ENCODE measurements at places on chromosomes 12 and 14.
A peak's percentile ranks its signal among the peaks of the same experiment; 100 is the strongest.

DNA sequence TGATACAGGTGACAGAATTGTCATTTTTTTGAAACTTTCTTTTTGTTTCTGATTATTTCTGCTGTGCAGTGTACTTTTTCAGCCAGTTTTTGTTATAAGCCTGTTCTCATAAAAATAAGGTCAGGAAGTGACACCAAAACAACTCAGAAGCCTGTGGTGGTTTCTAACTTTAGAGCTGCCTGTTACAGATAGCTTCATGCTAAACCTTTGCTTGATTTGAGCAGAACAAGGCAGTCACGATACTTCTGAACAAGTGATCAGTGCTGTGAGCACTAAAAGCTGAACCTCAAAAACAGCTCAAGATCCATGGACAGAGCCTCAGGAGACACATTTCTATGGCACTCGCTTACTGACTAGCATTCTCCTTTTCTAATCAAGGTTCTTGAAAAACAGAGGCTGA, 82.0 kb downstream of the PRKCH start:
- no peak for DNase-seq

GRCh38 chr12:71626098-71626497, 37.5 kb downstream of the ZFC3H1 start:
- DNase-seq = no peak

DNA sequence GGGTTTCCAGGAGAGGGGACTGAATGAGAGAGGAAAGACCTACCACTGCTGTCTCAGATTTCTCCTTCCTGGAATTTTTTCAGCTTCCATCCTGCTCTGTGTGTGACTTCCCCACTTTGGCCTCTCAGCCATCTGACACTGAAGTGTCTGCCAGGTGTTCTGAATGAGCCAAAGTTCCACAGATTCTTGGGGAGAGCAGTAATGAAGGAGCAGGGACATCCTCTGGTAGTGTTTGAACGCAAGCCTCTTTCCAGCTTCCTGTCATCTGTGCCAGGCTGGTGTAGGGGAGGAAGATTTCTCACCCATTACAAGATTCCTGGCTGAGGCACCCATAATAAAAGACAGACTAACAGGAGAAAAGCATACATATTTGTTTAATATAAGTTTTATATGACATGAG, 141.7 kb upstream of the NRXN3 start:
- no peak for DNase-seq

DNA sequence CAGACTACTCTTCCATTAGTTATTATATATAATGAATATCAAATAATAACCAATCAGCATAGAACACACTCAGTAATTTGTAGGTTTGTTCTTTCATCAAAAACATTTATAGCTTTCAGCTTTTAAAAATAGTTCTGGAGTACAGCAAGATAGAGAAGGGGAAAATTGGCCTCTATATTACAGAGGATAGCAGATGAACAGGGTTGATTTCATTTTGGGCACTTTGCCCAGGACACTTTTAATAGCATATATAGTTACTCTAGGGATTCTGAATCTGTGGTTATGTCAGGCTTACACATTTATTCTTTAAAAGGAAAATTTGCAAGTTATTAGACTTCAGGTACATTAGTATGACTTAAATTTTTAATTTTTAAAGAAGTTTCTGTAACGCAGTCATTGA, 52.6 kb downstream of the IFT81 start:
- DNase-seq = no peak

GRCh38 chr12:21962236-21962635, 21.0 kb upstream of the ABCC9 start:
- DNase-seq = no peak

GRCh38 chr12:45431126-45431525, 215.2 kb downstream of the ANO6 start:
- DNase-seq = no peak

- no peak for DNase-seq
Measured at GRCh38 chr14:73467800-73468199, 9.5 kb upstream of the NUMB start.

GRCh38 chr12:58323676-58324075, 382.3 kb downstream of the ATP23 start:
- no peak for DNase-seq

- DNase-seq = no peak
Measured at GRCh38 chr14:69266572-69267345, 6.8 kb downstream of the GALNT16 start.

GRCh38 chr14:33210311-33210710, 271.6 kb downstream of the NPAS3 start:
- DNase-seq = no peak

DNA sequence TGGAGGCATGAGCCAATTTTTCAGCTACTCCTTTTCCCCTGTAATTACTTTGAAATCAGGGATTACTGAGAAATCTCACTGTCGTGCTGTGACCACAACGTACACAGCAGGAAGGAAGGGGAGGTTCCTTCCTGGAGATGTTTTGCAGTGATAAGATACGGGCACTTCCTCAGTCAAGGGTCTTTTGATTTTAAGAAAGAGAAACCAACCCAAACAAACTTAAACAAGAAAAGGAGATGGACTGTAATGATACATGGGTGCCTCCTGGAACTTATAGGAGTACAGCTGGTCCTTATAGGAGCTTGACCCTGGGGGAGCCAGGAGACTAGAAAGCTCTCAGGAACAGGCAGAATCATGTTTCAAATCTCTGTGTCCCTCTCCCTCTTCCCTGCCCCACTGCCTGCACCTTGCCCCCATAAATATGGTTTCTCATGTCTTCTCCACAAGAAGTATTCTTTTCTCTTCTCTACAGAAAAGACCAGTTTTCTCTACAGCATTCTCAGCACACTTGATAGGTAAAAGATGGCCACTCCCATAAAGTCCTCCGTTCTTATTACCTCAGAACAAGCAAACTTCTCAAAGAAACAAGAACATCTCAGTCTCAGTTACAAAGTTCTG, 281.1 kb upstream of the AMIGO2 start:
- no peak for DNase-seq

- peak; percentile 31 for DNase-seq
Measured at GRCh38 chr12:10088955-10089900, 9.6 kb downstream of the CLEC1A start.

DNA sequence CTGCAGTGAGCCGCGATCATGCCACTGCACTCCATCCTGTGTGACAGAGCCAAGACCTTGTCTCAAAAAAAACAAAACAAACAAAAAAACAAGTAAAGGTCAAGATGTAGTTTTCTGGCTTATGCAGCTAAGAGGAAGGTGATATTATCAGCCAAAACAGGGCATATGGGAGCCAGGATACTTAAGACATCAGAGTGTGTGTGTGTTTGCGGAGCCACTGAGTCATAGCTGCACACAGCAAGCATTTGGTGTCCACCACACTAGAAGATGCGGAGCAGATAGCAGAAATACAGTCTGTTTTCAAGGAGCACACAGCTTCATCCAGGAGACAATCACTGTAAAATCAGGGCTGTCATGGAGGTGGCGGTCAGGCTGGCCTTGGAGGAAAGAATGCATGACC, 72.6 kb upstream of the REP15 start:
- DNase-seq = no peak

- DNase-seq = no peak
Measured at GRCh38 chr14:22086131-22086530, 412.5 kb upstream of the OR4E1 start.

DNA sequence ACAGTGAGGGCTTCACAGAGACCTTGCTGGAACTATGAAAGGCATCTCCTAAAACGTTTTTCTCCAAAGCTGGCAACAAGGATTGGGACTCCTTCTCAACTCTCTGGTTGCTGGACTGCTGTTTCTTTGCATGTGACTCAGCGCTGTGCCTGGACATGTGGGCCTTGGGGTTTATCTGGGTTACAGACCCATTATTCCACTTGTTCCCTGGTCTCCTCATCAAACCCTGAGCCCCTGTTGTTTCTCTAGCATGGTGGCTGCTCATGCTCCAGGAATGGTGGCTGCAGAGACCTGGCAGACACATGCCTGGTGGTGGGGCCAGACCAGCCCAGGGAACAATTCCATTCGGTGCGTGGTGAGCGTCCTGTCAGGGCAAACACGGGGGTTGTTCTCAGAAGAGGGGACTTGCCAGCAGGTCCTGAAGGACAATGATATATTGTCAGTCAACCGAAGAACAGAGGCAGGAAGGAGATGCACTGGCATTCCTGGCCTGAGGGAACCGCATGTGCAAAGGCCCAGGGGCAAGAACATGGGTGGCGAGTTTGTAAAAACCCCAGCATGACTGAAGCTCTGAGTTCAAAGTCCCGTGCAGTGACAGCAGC, 320.1 kb upstream of the RTL1 start:
- DNase-seq = no peak

DNA sequence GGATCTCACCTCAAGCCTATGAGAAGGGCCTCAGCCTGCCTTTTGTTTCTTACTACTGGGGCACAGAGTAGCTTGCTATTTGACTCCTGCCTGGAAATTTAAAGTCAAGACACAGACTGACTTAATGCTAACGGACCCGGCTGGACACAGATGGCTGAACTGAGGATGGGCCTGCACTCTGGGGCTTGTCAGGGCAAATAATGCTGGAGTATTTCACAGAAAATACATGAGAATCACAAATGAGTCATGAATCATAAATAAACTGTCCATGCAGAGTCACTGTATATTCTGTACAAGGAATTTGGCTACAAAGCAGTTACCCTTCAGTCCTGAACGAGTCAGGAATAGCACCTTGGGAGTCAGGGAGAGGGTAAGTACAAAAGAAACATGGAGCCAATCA, 683.2 kb upstream of the FOXG1 start:
- DNase-seq = no peak
